T-helper 17 cell (primary cell): ENCODE measurements at places on chromosomes 2 and 18.

GRCh38 chr18:9531791-9532410, 56.6 kb downstream of the RALBP1 start:
- no peak for DNase-seq

GRCh38 chr2:112614201-112614840, 29.9 kb downstream of the CHCHD5 start:
- DNase-seq = no peak

GRCh38 chr2:191350826-191351225, 105.6 kb downstream of the MYO1B start:
- DNase-seq = no peak

DNA sequence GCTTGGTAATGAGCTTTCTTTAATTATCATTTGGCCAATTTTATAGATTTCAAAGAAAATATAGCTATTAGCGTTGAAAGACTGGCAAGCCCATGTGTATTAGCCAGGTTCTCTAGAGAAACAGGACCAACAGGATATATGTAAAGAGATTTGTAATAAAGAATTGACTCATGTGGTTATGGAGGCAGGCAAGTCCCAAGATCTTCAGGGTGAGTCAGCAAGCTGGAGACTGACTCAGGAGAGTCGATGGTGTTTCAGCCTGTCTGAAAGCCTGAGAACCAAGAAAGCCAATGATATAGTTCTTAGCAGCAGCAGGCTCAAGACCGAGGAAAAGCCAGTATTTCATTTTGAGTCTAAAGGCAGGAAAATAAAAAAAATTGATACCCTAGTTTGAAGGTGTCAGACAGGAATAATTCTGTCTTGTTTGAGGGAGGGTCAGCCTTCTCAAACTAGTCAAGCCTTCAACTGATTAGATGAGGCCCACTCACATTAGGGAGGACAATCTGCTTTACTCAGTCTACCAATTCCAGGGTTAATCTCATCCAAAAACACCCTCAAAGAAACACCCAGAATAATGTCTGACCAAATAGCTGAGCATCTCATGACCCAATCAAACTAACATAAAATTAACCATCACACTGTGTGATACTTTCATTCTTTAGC, 78.3 kb upstream of the CRIM1 start:
- no peak for DNase-seq

- no peak for DNase-seq
These were observed 162.7 kb upstream of the ID2 start for GRCh38 chr2:8518979-8519668.

DNA sequence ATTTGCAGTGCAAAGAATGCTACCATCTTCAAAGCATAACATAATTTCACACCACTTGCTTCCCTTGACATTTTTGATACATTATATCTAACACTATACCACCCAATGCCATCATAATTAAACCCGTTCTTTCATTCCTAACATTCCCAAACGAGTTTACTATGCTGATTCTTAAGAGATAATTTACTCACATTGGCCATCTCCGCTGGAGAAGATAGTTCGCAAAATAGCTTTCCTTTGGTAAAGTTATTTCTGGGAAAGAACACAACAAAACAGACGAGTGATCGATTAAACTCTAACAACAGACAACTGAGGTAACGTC, 716 bp downstream of the MMADHC start:
- DNase-seq = no peak

DNA sequence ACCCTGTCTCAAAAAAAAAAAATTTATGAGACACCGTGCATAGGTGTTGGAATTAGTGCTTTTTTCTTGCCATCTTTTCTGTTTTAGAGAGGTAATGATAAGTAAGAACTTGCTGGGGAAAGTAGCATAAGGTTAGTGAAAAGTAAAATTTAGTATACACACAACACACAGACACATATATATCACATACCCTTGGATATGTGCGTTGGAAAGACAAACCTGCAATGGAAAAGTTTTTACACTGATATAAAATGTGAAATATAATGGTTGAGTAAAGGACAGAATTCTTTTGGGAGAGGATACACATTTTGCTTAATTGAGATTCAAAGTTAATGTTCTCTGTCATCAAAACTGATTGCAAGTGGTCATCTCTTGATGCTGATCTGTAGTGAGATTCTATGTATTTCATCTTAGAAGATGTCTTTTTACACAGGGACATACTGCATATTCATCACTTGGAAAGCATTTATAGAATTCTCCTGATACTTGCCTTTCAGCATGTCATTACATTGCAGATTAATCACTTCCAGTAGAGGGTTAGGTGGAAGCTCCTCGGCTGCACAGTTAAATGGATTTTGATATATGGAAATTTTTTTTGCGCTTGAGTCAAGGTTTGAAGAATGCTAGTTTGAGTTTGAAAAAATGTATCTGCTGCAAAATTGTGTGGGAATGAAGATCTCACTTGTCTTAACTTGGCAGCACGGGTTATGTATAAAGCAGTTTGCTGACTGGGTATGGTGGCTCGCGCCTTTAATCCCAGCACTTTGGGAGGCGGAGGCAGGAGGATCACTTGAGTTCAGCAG, 13.5 kb downstream of the PPP1CB start:
- DNase-seq = no peak

DNA sequence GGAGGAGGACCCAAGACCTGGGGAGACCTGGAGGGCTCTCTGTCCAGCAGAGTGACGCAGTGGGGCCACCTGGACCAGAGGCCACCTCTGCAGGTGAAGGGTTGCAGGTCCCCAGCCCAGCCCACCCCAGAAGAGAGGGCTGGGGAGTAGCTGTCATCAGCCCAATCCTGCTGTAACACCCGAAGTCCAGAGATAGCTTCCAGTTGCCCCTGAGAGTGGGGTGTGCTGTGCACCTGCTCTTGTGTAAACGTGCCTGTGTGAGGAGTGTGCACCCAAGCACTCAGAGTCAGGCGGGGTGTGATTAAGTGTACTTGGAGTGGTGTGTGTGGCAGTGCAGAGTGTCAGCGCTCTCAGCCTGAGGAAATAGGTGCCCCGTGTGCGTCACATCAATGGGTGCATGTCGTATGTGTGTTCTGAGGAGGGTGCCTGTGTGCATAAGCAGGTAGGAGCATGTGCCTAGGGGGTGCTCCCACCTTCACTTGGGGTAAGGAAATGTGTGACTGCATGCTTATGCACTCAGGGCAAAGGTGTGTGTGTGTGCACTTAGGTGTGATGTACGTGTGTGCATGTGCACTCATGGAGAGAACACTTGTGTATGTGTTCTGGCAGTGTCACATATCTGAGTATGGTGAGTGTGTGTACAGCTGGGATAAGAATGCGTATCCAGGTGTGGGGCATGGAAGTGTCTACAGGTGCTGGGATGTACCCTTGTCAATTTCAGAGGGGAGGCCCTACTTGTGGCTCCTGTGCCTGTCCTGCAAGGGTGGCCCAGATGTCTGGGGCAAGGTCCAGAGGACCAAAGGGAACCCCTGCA, 672 bp downstream of the ATP6V1B1 start:
- DNase-seq = no peak

GRCh38 chr2:197848602-197849001, 44.2 kb downstream of the PLCL1 start:
- DNase-seq = no peak

- no peak for DNase-seq
These were observed 301.8 kb downstream of the AGPS start for GRCh38 chr2:177694348-177694747.

DNA sequence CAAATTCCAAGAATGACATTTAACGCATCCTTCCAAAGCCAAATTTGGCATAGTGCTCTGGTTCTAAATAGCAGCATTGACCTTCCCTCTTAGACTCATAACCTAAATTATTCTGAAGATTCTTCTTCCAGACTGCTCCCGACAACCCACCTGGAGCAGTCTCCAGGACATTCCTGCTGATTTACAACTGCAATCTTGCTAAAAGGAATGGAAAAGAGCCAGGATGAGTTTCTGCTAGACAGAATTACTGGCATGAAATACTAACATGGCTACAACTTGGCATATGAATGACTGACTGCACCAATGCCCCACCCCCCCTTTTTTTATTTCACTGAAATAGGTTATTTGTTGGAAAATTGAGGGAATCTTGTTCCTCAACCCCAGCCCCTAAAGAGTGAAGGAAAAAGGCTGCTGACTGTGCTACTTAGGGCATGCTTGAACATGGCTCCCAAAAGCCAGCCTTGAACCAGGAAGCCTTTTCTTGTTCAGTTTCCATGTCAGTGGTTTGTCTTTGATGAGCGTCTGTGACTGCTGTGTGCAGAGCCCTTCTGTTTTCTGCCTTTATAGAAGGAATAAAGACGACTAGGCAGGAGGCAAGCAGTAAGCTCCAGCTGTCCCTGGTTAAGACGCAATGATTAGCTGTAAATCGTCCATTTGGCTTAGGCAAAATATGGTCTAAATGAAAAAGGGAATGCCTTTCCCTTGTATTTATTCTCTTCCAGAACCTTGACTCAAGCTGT, 47.4 kb upstream of the ITGB6 start:
- no peak for DNase-seq

DNA sequence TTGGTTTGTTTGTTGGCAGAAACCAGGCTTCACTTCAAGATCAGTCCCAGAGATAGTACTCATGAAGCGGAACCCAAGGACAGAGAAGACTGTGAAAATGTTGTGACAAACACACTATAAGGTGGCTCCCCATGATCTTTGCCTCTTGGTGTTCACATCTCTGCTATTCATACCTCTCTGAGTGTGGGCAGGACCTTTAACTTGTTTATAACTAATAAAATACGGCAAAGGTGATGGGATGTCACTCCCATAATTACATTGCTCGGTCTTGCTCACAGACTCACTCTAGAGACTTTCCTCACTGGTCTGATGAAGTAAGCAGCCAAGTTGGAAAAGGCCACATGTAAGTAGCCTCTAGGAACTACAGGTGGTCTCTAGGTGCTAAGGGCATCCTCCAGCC, 30.6 kb upstream of the UGP2 start:
- no peak for DNase-seq

- DNase-seq = no peak
These were observed 4.8 kb upstream of the ONECUT2 start for GRCh38 chr18:57430079-57431001.

DNA sequence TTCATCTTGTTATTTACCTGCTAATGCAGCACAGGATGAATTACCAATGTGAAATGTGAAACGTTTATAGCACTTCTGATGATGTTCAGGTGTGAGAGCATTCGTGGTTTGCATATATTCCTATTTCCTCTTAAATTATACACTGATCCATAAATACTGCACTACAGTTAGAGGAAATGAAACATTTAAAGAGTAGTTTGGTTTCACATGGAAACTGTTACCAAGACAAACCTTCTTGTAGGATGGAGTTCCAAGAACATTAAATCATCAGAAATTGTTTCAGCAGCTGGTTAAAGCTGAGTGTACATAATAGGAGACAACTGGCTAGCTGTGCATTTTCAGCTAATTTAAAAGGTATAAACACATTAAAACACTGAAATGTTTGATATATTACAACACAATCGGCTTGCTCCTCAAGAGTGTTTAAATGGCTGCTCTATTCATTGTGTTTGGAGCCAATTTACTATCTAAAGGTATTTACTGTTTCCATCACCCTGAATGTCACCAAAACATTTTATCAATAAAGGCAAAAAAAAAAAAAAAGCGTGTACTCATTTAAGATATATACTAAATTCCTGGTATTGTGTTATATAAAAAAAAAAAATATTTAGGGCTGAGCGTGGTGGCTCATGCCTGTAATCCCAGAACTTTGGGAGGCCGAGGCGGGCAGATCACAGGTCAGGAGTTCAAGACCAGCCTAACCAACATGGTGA, 100.6 kb downstream of the DYM start:
- no peak for DNase-seq
